ENCODE measurements at places on chromosomes 2 and 18. TPM values are rescaled to one million over a fixed set of nuclear protein-coding genes. Genes with fewer than 3 reads are reported as not detected.

The RNPEPL1 gene
- total RNA-seq: 36.1 TPM

The ST3GAL5 gene
- 17.6 TPM for total RNA-seq

The MROH2A gene
- not detected for total RNA-seq

The RPRM gene
- 4.5 TPM for total RNA-seq

The FHOD3 gene
- total RNA-seq: 29.0 TPM

The SERPINB7 gene
- not detected for total RNA-seq

The ZNF521 gene
- 86.1 TPM for total RNA-seq

The NPHP1 gene
- total RNA-seq: 8.5 TPM

The TTC27 gene
- total RNA-seq: 16.5 TPM

The PRADC1 gene
- total RNA-seq: 11.7 TPM

The LYG2 gene
- not detected for total RNA-seq

Data from neural crest cell (in vitro differentiated cells).